ENCODE measurements at places on chromosomes 16 and 17.

- DNase-seq, result no peak
Measured at GRCh38 chr17:47317119-47317518, 6.6 kb upstream of the EFCAB13 start.

DNA sequence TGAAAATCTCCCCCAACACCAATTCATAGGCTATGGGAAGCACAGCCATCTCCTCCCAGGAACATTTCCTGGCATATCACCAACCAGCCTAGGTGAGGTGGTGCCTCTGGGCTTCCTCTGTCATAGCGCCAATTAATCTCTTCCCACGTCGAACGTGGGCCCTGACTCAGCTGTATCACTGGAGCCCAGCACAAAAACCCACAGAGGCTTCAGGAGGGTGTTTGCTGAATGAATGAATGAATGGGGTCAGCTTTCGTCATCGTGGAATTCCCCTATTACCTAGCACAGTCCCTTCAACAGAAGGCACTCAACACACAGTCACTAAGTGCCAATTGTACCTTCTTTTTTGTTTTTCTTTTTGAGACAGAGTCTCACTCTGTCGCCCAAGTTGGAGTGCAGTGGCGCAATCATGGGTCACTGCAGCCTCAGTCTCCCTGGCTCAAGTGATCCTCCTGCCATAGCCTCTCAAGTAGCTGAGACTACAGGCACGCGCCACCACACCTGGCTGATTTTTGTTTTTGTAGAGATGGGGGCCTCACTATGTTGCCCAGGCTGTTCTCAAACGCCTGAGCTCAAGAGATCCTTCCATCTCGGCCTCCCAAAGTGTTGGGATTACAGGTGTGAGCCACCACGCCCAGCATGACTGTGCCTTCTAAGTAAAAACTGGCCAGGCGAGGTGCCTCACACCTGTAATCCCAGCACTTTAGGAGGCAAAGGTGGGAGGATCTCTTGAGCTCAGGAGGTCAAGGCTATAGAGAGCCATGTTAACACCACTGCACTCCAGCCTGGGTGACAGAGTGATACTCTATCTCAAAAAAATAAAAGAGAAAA lies 4.1 kb downstream of the ZNF688 start:
- DNase-seq, result no peak

DNA sequence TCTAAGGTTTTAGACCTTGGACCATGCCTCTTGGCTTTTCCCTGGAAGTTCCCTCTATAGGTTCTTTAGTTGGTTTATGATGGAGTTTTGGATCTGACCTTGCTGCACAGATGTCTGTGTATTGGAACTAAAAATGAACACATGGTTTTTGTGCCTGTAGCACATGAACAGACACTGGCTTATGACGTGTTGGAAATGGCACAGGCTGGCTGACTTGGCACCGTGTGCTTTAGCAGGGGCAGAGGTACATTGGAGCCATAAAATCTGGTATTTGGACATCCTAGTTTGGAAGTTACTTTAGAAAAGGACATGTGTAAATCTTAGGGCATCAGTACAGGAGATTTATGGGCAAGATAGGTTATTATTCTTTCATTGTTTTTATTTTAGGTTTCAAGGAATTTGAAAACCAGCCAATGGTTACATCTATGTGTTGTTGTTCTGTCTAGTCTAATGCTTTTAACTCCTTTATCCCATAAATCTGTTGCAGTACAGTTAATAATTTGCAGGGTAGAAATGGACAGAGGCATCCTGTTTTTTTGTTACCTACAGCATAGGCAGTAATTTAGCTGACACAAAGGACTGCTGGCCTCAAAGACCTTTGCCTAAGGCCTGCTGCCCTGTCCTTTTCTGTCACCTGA lies 6.0 kb downstream of the SOCS7 start:
- peak; percentile 85 for DNase-seq

GRCh38 chr16:47395733-47396498 lies 64.9 kb downstream of the ITFG1 start:
- no peak for DNase-seq

DNA sequence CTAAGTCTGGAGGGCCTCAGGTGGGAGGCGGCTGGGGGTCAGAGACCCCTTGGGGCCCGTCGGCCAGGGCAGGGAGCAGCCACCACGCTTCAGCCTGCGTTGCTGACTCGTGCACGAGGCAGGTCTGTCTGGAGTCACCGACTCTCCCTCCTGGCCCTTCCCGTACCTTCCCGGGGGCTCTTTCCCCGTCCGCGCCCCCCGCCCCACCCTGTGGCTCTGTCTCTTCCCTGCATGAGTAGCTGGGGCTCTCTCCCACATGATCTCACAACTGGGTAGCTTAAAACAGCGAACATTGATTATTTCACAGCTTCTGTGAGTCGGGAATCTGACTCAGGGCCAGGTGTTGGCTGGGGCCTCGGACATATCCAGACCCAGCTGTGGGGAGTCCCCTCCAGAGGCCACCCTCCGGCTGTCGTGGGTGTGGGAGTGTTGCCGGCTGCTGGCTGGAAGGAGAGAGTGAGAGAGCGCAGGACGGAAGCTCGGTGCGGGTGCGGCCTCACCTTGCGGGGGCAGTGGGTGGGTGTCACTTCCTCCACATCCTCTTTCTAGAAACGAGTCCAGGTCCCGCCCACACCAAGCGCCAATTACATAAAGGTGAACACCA lies 17.3 kb downstream of the BAHCC1 start:
- DNase-seq, result no peak

DNA sequence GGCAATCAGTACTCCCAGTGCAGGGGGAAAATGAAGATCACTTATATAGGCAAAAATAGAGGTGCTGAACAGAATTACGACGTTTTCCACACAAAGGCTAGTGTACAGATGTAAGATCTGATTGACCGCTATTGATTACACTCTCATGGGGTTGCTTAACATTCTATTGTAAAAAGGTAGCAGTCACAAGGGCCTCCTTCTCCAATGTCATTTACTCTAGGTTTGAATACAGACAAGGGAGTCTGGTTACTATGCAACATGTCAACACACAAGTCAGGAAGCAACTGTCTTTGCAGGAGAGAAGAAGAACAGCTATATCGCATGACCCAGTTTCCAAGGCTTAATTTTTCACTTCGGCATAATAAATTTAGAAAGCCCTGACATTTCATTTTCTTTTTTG lies 7.9 kb downstream of the KRT37 start:
- DNase-seq, result no peak

DNA sequence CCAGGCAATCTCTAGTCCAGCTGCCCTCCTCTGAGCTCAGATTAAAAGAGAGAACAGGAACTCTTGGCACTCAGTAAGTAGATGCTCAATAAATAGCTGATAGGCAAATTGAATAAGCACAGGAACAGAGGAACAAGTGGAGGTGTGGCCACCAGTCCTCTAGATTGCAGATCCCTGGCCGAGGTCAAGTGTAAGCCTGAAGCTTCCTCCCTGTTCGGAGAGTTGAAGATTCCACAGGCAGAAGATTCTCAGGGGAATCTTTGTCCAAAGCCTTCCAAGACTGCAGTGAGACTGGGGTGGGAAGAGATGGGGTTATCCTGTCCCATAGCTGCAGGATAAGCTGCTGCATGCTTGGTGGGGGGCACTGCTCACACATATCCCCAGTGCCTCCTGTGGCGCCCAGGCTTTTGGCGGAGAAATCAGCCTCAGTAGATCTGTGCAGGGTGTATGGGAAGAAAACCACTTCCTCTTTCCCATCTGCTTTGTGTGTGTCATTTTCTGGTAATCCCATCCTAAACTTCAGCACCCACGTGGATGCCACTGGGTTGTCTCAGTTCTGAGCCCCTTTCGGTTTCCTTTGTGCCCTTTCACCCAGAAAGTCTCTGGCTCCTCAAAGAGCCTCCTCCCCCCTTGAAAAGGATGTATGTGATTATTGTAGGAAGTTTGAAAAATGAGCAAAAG lies 12.1 kb downstream of the CD300A start:
- no peak for DNase-seq

GRCh38 chr16:71687861-71688260 lies 36.6 kb downstream of the PHLPP2 start:
- DNase-seq, result no peak

GRCh38 chr16:85954927-85955519 lies 56.1 kb downstream of the IRF8 start:
- no peak for DNase-seq

- no peak for DNase-seq
Measured at GRCh38 chr16:13018026-13018425, 116.6 kb downstream of the SHISA9 start.
